ENCODE measurements at places on chromosomes 6 and 20.

DNA sequence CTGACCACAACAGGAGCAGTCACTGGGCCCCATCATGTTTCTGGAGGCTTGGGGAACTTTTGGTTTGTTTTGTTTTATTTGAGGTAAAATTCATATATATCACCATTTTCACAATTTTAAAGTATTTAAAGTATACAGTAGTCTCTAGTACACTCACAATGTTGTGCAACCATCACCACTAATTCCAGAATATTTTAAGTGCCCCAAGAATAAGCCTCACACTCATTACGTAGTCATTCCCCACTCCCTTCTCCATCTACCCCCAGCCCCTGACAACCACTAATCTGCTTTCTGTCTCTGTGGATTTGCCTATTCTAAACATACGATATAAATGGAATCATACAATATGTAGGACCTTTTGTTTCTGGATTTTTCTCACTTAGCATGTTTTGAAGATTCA, 29.0 kb downstream of the RTN4IP1 start:
- no peak for DNase-seq

GRCh38 chr6:111555036-111555435, 50.6 kb downstream of the TRAF3IP2 start:
- DNase-seq: peak; percentile 79

DNA sequence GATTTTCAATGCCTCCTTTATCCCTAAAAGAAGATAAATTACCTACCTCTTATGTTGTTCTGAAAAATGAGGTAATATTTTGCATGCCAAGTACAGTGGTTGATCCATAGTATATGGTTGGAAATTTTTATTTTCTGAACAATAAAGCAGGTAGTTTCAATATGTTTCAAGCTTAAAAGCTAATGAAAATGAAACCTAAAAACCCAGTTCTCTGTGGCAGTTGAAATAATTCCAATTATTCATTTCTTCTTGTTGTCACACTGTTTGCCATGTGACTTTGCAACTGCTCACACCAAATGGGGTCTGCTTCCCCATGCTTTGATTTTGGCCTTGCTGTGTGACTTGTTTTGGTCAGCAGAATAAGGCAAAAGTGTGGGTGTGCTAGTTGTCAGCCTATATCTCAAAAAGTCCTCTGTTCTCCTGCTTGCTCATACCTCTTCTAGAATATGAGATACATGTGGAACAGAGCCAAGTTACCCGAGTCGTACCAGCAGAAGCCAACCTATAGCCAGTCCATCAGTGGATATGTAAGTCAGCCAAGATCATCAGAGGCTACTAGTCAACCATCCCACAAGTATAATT, 197.2 kb upstream of the THEMIS start:
- peak; percentile 84 for DNase-seq

GRCh38 chr20:37670351-37670791, 23.5 kb upstream of the CTNNBL1 start:
- peak; percentile 84 for DNase-seq

- peak; percentile 94 for DNase-seq
These were observed 137.6 kb downstream of the IMPG1 start for GRCh38 chr6:75934643-75935472.
